ENCODE measurements at places on chromosomes 1 and 21. TPM values are rescaled to one million over a fixed set of nuclear protein-coding genes. Genes with fewer than 3 reads are reported as not detected.

The FMO5 gene
- 0.59 TPM for total RNA-seq

The MNDA gene
- total RNA-seq: not detected

The AMY1C gene
- total RNA-seq: not detected

The SMCP gene
- not detected for total RNA-seq

The TNFSF4 gene
- total RNA-seq: 15.5 TPM

The NBPF15 gene
- 19.0 TPM for total RNA-seq

The RNU1-4 gene
- total RNA-seq: not detected

The OR10Z1 gene
- total RNA-seq: not detected

The GCSAML gene
- total RNA-seq: not detected

The RHBDL2 gene
- not detected for total RNA-seq

The CD1B gene
- total RNA-seq: not detected

The VAV3 gene
- total RNA-seq: under 0.01 TPM

The DDX59 gene
- total RNA-seq: 12.3 TPM

The NECTIN4 gene
- total RNA-seq: 0.17 TPM

The NKAIN1 gene
- 0.15 TPM for total RNA-seq

The CACHD1 gene
- 2.4 TPM for total RNA-seq

The FABP3 gene
- total RNA-seq: 209 TPM

The DDX20 gene
- total RNA-seq: 12.6 TPM

The ADGRB2 gene
- total RNA-seq: 5.9 TPM

The PPM1J gene
- total RNA-seq: 2.5 TPM

The NCF2 gene
- total RNA-seq: not detected

The ANGPTL1 gene
- total RNA-seq: 0.34 TPM

The SELENBP1 gene
- total RNA-seq: 25.9 TPM

The ANGEL2 gene
- 35.1 TPM for total RNA-seq

The REN gene
- 0.67 TPM for total RNA-seq

The SNX27 gene
- total RNA-seq: 10.1 TPM

The FCRL6 gene
- total RNA-seq: not detected

The OSBPL9 gene
- total RNA-seq: 59.5 TPM

The IKBKE gene
- 10.9 TPM for total RNA-seq
